DMS53 (cell line): ENCODE measurements at places on chromosomes 11 and 22.

- DNase-seq = peak; percentile 36
Measured at GRCh38 chr22:37416827-37417226, 10.5 kb downstream of the ELFN2 start.

DNA sequence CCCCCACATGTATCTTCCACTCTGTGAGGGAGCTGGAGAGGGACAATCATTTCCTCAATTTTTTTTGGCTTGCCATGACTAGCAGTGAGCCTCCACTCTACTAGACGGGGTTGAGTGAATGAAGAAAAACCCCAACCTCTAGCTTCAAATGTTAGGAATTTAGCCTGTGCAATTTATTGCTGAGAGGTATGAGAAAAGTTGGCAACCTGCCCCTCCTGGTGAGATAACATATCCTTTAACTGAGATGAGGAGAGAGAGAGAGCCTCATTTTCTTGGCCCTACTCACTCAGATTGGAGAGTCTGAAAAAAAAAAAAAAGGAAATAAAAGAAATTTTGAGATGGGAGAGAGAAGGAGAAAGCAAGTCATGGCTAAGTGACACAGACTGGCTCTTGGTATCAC, 218.2 kb upstream of the CARD18 start:
- no peak for DNase-seq

DNA sequence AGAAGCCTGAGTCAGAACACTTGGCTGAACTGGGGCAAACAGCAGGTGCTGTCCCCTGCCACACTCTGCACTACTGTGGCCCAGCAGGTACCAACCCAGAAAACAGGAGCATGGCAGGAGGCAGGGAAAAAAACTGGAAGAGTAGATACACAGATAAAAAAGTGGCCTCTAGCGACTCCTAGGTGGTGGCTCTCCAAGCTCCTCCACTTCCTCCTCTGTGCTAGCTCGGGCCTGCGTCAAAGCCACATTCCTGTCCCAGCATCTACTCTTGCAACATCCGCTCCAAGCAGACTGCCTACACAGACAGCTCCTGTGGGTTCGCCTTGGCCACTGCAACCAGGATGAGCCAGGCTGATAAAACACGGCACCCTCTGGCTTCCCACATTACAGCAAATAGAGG, 6.9 kb downstream of the OR8B12 start:
- DNase-seq = peak; percentile 10

- no peak for DNase-seq
Measured at GRCh38 chr11:2694495-2694894, 5.3 kb downstream of the KCNQ1OT1 start.

DNA sequence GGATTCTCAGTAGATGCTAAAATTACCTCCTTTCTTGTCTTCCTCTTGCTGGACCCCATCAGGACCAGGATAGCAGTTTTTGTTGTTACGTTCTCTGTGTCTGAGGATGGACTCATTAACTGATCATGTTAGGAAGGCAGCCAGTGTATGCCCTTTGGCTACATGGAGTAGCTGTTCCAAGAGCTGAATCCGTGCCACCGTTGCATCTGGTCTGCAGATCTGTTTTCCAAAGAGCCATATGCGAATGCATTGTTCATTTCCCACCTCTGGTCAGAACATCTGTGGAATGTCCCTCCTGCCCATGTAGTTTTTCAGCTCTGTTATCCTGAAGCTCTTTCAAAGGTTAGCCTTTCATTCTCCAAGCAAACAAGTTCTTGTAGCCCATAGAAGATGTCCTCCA, 188.4 kb downstream of the SPON1 start:
- no peak for DNase-seq

DNA sequence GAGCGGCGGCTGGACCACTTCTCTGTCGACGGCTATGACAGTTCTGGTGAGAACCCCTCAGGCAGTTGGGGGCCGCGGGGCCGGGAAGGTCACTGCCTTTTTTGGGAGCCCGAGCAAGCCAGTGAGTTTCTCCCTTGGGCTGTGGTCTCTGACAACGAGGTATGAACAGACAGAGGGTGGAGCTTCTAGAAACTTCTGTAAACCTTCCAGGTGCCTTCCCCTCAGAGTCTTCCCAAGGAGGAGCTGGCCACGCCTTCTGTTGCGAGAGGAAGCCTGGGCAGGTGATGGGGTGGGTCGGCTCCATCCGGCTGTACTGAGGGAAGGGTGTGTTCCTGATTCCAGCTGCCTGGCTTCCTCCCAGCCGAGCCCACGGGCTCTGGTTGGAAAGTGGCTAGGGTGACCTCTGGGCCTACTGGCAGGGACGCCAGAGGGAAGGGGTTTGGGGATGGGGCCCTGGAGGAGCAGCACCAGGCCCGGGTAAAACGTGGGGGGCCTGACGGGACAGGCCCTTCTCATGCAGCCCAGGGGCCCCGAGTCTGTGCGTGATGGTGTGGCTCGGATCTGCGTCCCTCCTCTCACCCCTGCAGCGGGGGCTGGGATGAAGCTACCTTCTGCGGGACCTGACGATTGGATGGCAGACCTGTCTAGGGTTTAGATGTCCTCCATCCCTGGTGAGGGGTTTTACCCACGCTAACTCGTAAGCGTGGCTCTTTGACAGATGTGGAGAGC, 110.8 kb downstream of the KCNQ1OT1 start:
- no peak for DNase-seq

DNA sequence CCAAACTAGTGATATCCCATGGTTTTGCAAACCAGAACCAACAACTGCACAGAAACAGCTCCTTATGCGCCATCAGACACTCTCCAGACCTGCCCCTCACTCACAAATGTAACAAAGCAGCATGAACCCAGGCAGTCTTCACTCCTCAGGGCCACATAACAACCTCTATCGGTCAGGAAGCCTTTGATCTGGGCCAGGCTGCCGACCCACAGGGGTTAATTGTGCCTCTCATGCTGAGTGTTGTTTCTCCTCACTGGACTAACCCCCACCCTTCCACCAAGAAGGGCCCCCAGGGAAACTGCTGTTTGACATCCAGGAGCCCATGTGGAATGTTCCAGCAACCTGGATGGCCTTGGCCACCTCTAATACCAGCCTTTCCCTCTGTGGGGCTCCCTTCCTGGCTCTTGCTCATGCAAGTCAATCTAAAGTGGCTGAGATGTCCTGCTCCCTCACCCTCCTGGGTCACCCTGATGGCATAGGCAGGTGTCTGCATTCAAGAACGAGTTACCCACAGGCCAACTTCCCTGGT, 7.9 kb upstream of the RGL4 start:
- no peak for DNase-seq

GRCh38 chr11:11346303-11346702, 6.7 kb downstream of the CSNK2A3 start:
- DNase-seq = peak; percentile 43

DNA sequence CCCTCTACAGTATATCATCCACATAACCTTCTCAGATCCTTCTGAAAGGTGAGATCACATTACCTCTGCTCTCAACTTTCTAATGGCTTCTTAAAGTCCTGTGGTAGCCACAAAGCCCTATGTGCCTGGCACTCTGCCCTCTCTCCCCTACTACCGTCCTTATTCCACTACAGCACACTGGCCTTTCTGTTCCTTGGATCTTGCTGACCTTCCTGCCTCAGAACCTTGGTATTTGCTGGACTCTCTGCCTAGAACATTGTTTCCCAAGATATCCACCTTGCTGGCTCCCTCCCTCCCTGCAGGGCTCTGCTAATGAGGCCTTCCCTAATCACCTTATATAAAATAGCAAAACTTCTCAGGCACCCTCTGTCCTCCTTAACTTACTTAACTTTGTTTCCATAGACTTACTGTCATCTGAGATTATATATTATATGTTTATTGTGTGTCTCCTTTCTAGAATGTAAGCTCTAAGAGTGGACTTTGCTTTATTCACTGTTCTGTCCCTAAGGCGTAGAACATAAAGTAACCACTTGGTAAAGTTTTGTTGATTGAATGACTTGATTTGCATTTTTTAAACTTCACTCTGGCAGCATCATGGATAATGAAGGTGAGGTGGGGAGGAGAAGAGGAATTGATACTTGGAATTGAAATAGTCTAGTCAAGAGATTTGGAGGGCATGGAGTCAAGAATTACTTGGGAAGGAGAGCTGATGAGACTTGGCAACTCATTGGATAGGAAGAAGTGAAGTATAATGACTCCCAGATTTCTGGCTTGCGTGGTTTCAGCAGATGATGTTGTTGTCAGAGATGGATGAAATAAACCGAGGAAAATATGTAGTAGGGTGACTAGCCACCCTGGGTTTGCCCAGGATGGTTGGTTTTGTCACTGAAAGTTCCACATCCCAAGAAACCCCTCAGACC, 10.5 kb downstream of the POLD3 start:
- no peak for DNase-seq

- no peak for DNase-seq
Measured at GRCh38 chr11:1670905-1671371, 26.1 kb upstream of the KRTAP5-6 start.

- DNase-seq = no peak
Measured at GRCh38 chr11:93653571-93653970, 7.9 kb upstream of the CEP295 start.

DNA sequence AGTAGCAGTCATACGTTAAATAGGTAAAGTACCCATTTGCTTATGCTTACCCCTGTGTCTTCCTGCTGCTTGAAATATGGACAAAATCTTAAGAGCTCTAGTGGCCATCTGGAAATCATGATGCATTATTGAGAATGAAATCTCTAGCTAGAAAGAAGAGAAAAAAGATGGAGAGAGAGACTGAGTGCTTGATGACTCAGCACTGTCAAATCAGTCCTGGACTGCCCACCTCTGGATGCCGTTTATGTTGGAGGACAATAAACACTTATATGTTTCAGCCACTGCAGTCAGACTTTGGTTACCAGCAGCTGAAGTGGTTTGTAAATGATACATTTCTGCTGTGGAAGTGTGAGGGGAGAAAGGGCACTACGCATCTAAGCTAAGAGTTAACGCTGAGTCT, 3.6 kb downstream of the OR8B4 start:
- peak; percentile 22 for DNase-seq

DNA sequence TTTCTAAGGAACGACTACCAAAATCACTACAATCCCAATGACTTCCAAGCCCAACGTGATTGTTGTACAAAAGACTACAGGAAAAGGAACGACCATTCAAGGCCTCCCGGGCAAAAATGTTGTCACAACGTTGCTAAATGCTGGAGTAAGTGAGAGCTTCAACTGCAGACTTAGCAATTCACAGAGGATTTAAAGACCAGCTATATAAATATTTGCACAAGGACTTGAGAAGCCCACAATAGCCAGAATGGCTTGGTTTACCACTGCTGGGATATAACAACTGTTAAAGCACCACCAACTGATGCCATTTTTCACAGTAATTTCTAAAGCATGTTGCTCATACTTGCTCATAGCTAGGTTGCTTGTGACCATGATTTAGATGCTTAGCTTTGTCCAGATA, 78.3 kb downstream of the EMSY start:
- peak; percentile 90 for DNase-seq

DNA sequence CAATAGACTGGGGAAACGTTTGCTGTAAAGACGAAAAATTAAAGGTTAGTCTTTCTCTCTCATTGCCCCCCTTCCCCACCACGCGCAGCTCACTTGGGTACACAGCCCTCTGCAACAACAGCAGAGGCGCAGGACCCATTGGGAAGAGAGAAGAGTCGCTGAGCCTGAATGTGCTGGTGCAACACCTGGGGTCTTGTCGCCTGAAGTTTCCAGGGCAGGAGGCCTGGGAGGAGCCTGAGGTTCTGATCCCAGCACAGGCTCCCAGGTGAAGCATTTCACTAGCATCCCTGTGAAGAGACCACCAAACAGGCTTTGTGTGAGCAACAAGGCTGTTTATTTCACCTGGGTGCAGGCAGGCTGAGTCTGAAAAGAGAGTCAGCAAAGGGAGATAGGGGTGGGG, 116.2 kb upstream of the NTM start:
- DNase-seq = no peak

DNA sequence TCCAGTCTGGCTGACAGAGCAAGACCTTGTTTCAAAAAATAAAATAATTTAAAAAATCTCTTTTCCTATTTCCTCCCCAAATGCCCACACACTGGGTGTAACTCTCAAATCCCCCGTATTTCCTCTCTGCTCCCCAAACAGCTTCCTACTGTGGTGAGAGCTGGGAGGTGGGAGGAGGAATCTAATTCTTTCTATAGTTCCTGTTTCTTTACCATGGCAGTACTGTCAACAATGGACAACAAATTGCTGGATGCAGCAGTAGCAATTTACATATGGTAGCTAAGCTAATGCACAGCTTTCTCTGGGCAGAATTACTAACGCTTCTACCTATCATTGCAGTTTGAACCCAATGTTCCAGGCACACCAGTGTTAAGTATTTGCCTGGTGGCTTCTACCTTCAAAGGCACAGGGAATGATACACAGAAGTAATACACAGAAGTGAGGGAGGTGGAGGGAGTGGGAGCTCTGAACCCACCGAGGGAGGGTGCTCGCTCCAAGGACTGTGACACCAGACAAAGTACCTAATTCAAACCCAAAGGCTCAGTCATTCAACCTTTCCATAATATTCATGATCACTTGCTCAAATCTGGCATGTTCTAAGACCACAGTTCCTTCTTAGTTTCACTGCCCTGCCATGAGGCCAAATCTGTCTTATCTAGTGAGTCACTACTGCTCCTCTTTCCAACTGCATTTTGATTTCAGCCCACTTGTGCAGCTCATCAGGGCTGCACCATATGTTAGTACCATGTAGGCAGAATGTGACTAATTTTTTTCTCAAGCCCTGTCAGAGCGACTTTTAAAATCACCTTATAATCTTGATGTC, 37.9 kb downstream of the CELF1 start:
- DNase-seq = peak; percentile 11

DNA sequence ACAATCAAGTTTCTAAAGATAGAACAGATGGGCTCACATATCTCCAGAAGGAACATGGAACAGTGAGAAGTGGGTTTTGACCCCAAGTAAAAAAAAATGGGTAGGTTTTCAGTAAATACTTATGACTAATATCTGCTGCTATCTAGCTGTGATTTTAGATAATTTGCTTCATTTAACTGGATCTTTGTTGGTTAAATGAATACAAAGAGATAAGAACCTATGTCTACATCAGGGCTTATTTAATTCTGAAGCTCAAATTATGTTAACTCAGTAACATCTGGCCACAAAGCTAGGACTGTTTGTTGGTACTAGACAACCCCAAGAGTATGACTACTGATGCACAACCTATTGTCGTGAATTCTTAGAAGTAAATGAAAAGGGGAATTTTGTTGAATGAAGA, 144.4 kb upstream of the SESN3 start:
- no peak for DNase-seq

DNA sequence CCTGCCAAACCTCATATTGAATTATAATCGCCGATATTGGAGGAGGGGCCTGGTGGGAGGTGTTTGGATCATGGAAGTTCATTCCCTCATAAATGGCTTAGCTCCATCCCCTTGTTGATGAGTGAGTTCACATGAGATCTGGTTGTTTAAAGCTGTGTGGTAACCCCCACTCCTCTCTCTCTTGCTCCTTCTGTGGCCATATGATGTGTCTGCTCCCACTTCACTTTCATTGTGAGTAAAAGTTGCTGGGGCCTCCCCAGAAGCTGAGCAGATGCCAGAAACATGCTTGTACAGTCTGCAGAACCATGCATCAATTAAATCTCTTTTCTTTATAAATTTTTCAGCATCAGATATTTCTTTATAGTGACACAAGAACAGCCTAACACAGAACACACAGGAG, 929.0 kb upstream of the FAT3 start:
- DNase-seq = no peak

GRCh38 chr11:83464160-83464944, 178.2 kb upstream of the CCDC90B start:
- peak; percentile 27 for DNase-seq

GRCh38 chr11:117621226-117621625, 175.8 kb downstream of the DSCAML1 start:
- peak; percentile 52 for DNase-seq

GRCh38 chr11:132718711-132719671, 813.3 kb downstream of the OPCML start:
- no peak for DNase-seq
